Fibroblast of skin of left biceps (primary cell): ENCODE measurements at places on chromosomes 2 and 18.

DNA sequence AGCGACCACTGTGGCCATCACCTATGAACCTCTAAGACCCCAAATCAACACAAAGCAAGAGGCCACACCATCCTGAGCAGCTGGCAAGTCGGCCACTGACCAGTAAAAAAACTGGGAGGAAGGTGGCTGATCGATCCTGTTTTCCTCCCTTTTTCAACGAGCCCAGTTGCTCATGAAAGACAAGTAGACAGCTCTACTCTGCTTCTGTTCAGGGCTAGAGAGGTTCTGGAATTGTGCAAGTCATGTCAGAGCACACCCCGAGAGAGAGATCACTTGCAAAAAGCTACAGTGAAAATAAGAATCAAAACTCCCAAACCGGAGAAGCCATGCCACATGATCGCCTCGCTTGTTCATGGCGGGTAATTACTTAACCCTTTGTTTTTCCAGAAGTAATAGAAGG, 34.6 kb downstream of the ZNF516 start:
- DNase-seq = no peak

DNA sequence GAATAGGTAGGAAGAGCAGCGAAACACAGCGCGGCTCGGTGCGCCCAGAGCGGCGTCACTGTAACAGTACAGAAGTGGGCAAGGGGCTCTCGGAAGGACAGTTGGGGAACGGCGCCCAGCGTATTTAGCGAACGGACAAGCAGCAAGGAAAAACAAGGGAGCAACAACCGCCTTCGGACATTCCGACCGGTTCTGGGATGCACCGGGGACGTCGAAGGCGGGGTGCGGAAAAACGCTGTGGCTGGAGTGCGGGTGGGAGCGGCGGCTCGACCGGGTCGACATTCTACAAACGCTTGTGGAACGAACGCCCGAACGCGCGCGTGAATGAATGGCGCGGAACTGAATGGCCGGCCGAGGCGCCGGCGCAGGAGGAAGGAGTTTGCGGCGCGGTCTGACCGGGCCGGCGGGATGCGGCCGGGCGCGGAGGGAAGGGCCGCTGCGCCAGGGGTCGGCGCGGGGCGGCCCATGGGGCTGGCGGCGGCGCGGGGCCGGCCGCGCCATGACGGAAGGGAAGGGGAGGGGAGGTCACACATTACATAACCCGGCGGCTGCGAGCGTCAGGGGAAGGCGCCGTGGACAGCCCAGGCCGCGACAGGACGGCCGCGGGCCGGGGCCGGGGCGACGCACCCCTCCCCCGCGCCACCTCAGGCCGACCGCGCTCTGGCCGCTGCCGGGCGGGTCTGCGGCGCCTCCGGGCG, 605 bp downstream of the REV1 start:
- DNase-seq = no peak

DNA sequence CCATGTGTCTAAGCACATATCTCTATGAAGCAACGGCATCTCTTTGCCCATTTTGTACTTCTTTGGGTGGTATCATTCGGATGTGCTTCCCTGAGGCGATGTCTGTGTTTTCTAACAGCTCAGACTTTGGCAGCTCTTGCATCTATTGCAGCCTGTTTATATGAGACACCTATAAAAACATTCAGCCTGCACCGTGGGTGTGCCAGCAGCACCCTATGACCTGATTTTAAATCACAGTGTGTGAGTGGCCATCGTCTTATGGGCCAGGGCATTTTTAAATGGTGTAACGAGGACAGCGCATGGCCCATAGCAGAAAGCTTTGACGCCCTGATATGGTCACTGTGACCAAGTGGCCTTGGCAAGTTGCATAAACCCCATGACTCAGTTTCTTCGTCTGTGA, 12.9 kb downstream of the NPAS2 start:
- no peak for DNase-seq

DNA sequence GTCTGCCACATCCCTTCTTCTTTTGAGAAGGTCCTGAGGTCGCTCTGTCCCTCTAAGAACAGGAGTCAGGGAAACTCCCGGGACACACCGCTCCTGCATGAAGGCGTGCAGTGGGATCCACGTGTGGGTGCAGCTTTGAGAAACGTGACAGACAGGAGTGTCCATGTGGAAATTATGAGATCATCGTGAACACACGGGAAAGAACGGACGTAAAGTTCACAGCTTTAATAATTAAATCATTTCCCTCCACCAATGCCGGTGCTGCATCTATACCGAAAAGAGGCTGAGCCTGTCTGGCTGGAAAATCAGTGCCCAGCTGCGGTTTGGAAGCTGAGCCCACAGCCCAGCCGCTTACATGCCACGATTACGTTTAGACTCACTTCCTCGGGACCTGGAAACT, 372.4 kb upstream of the SALL3 start:
- no peak for DNase-seq

- no peak for DNase-seq
Measured at GRCh38 chr2:18527326-18527725, 33.1 kb downstream of the RDH14 start.

DNA sequence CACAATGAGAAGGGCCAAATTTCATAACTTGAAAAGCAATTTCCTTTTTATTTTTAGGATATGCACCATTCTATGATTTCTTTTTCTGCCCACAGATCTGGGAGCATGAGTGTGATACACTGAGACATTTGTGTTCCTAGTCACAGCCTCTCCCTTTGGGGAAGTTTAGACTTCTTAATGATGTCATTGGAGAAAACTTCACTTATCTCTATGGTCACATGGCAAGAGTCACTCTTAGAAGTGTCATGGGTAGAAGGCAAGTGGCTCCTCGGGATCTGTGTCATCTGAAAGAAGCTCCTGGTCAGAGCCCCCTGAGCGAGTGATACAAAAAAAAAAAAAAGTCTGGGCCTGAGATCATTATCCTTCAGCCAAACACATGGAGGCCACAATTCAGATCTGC, 62.5 kb upstream of the LGALSL start:
- DNase-seq = no peak
